ENCODE measurements at places on chromosomes 1 and 21. TPM values are rescaled to one million over a fixed set of nuclear protein-coding genes. Genes with fewer than 3 reads are reported as not detected.

DNA sequence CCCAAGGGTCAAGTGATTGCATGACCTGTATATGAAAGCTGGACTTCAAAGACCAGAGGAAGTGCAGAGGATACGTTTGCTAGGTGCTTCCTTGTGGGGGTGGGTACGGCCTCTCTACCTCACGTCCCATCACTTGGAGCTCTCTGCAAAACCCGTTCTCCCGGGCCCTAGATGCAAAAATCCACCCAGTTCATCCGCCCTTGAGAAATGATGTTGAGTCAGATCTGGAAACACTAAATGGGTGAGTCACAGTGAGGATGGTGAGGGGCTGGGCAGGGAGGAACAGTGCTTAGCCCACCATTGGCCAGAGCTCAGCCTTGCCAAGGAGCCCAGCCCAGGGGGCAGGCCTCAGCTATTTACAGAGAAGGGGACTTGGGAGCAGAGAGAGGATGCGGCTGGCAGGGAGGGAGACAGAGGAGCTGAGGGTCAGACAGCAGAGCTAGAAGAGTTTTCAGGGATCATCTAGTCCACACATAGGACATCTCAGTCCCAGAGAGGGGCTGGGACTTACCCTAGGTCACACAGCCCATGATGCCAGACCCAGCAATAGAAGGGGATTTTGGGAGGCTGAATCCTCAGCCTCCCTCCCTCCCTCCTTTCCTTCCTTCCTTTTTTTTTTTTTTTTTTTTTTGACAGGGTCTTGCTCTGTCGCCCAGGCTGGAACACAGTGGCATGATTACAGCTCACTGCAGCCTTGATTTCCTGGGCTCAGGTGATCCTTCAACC is 14.6 kb downstream of the ARHGEF10L start:
- no peaks in the 10 kb centered on the region for H3K36me3 ChIP-seq
- no peak overlapping the region for H3K27ac ChIP-seq
- H3K4me1 ChIP-seq, result no peaks in the 10 kb centered on the region

WDR64 gene
- total RNA-seq, result 0.12 TPM

RC3H1 gene
- total RNA-seq, result 38.0 TPM

DNA sequence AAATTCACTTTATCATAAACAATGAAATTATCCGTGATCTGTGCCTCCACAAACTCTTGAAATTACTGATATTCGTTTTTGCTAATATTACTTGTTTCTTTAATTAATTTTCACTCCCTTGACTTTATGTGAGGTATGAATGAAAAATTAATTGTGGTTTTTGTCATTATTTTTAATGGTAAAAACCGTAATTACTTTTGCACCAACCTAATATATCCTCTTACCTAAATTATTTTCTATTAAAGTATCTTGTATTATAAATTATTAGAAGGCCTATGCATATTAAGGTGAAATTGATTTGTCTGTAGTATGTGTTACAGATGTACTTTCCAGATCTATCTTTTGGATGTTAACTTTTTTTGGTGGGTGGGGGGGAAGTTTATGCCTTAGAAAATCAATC is 315.9 kb downstream of the KCTD3 start:
- H3K4me3 ChIP-seq, result no peak overlapping the region
- no peaks in the 10 kb centered on the region for H3K4me1 ChIP-seq
- no peaks in the 10 kb centered on the region for H3K36me3 ChIP-seq
- no peak overlapping the region for H3K27ac ChIP-seq
- no peaks in the 10 kb centered on the region for H3K27me3 ChIP-seq
- DNase-seq, result no peak

TMEM79 gene
- 11.6 TPM for total RNA-seq

GRCh38 chr1:82628887-82629286 is 828.2 kb downstream of the ADGRL2 start:
- no peaks in the 10 kb centered on the region for H3K4me1 ChIP-seq
- DNase-seq, result no peak
- no peak overlapping the region for H3K4me3 ChIP-seq
- H3K27me3 ChIP-seq, result no peaks in the 10 kb centered on the region
- no peak overlapping the region for H3K27ac ChIP-seq

- H3K36me3 ChIP-seq, result no peaks in the 10 kb centered on the region
- H3K27ac ChIP-seq, result no peak overlapping the region
- DNase-seq, result peak; percentile 51
- H3K4me1 ChIP-seq, result peaks cover 7% of the 10 kb centered on the region
These were observed 12.3 kb upstream of the SEMA4A start for GRCh38 chr1:156140879-156141707.

DNA sequence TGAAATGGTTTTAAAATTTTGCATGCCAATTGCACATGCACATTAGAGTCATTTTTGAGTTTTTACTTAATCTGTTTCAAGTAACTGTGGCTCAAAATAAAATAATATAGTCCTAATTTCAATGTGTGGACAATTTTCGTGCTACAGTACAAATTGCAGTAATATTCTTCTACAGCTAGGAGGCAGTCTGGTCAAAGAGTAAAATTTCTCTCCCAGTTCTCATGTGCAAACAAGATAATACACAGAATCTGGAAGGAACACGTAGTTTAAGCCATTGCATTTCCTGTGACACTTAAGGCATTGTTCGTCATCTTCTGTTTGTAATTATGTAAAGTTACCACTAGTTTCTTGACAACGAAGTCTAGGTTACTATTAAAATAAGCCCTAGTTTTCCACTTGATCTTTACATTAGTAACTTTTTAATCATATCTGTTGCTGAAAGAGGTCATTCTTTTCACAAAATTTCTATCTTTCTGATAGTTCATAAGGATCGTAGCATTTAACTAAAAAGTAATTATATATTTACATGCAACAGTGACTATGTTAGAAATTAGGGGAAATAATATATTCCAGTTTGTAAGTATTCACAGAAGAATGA is 28.9 kb downstream of the ODR4 start:
- peaks cover 18% of the 10 kb centered on the region for H3K36me3 ChIP-seq
- no peak for DNase-seq
- no peaks in the 10 kb centered on the region for H3K27me3 ChIP-seq
- peaks cover 10% of the 10 kb centered on the region for H3K4me1 ChIP-seq

ECM1 gene
- 1.3 TPM for total RNA-seq

DNA sequence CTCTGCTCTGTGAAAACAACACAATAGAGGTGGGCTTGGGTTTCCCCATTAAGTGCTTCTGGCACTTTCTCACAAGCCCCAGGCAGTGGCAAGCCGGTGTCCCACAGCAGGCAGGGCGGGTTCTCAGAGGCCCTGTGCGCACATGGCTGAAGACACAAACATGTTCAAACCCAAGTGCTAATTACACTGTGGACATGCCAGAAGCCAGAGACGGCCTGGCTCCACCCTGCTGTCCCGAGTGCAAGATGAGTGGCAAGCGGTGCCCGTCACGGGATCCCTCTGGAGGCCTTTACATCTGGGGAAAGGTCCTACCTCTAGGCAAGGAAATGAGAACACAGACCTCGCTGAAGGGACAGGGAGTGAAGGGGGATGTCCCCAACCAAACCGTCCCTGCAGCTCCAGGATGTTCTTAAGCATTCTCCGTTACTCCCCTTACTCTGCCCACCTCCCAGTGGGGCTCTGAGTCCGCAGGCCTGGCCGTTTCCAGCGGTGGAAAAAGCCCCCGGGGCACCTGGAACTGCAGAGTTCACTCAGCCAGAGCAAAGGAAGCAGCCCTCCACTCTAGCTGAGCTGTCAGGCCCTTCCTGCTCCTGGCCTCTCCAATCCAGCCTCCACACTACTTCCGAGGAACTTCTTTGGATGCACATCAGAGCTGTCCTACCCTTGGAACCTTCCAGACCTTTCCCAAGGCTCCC is 57.4 kb downstream of the SLC66A1 start:
- H3K27me3 ChIP-seq, result no peaks in the 10 kb centered on the region
- H3K4me3 ChIP-seq, result no peak overlapping the region
- peaks cover under 1% of the 10 kb centered on the region for H3K36me3 ChIP-seq
- DNase-seq, result no peak
- no peaks in the 10 kb centered on the region for H3K4me1 ChIP-seq
- H3K27ac ChIP-seq, result no peak overlapping the region

DNA sequence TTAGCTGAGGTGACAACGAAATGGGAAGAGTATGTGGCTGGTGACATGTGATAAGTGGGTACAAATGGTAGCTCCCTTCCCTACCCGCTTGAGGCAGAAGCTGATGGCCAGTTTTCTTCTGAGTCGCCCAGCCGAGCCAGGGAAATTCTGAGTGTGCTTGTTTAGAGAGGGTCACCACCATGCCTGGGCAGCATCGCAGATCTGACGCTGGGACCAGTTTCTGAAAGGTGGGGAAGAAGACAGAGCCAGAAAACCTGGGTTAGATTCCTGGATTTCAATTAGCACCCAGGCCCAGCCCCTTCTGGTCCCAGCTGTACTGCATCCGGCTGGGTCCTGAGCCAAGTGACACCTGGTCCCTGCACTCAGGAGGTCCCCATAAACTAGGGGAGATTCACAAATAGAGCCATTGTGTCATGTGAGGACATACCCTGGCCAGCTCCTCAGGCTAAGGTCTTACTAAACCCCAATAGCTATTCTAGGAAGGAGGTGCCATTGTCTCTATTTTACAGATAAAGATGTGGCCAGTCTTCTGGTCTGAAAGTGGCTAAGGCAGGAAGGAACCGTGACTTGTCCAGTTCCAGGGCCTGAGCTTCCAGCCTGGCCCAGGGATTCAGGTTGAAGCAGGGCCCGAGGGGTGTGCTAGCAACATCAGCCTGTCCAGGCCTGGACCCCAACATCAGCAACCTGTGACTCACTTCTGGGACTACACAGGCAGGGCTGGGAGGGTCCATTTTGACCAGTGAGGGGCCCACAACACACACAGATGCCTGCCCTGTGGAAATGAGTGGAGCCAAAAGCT is 1.7 kb upstream of the TMEM61 start:
- no peaks in the 10 kb centered on the region for H3K4me1 ChIP-seq
- no peak overlapping the region for H3K4me3 ChIP-seq
- no peak overlapping the region for H3K27ac ChIP-seq
- DNase-seq, result no peak
- H3K27me3 ChIP-seq, result peaks cover 62% of the 10 kb centered on the region

NBPF14 gene
- 21.3 TPM for total RNA-seq

DNA sequence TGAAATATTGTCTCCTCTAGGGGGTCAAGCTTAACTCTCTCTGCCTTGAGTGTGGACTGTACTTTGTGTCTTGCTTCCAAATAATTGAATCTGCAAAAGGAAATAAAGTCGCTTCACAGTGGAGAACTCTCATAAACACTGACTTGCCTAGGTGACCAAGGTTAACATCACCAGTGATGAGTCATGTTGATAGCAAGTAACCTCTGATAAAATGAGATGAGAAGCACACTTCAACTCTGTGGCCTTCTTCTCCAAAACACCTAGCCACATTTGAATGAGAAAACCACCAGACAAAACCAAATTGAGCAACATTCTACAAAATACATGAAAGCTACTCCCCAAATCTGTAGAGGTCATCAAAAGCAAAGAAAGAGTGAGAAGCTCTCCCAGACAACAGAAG is 37.6 kb downstream of the PDE4B start:
- peak overlapping the region; percentile 2 for H3K4me3 ChIP-seq
- H3K27ac ChIP-seq, result peak overlapping the region; percentile 75
- peaks cover 56% of the 10 kb centered on the region for H3K27me3 ChIP-seq
- H3K36me3 ChIP-seq, result peaks cover 14% of the 10 kb centered on the region
- H3K4me1 ChIP-seq, result peaks cover 28% of the 10 kb centered on the region

LIPI gene
- total RNA-seq, result not detected

ETS2 gene
- 33.5 TPM for total RNA-seq

DNA sequence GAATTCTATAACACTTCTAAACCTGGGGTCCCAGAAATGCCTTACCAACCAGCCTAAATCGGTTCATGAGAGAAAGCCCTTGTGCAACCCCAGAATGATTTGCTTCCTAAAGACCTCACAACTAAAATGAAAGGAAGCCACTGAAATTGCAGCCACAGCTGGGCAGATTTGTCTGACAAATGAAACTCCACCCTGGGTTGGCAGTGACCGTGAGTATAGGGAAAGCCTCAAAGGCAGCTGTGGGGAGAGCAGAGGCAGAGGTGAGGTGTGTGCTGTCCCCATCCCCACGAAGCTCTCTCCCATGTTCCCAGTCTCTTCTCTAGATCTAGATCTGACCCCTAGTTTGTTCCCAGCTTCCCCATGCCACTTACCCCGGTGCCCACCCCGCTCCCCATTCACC is 23.1 kb downstream of the RHBDL2 start:
- no peak for DNase-seq
- peaks cover 17% of the 10 kb centered on the region for H3K4me1 ChIP-seq
- no peaks in the 10 kb centered on the region for H3K36me3 ChIP-seq
- H3K27me3 ChIP-seq, result no peaks in the 10 kb centered on the region
- no peak overlapping the region for H3K27ac ChIP-seq
- H3K4me3 ChIP-seq, result no peak overlapping the region

GRCh38 chr1:11279630-11280029 is 6.6 kb downstream of the UBIAD1 start:
- H3K27me3 ChIP-seq, result no peaks in the 10 kb centered on the region
- peak overlapping the region; percentile 44 for H3K27ac ChIP-seq
- no peak for DNase-seq

- DNase-seq, result no peak
- no peak overlapping the region for H3K4me3 ChIP-seq
- H3K36me3 ChIP-seq, result peaks cover 2% of the 10 kb centered on the region
- no peaks in the 10 kb centered on the region for H3K27me3 ChIP-seq
- H3K4me1 ChIP-seq, result peaks cover 8% of the 10 kb centered on the region
These were observed 235.3 kb upstream of the DMRTA2 start for GRCh38 chr1:50658459-50659076.

PSRC1 gene
- total RNA-seq, result 36.1 TPM

DNA sequence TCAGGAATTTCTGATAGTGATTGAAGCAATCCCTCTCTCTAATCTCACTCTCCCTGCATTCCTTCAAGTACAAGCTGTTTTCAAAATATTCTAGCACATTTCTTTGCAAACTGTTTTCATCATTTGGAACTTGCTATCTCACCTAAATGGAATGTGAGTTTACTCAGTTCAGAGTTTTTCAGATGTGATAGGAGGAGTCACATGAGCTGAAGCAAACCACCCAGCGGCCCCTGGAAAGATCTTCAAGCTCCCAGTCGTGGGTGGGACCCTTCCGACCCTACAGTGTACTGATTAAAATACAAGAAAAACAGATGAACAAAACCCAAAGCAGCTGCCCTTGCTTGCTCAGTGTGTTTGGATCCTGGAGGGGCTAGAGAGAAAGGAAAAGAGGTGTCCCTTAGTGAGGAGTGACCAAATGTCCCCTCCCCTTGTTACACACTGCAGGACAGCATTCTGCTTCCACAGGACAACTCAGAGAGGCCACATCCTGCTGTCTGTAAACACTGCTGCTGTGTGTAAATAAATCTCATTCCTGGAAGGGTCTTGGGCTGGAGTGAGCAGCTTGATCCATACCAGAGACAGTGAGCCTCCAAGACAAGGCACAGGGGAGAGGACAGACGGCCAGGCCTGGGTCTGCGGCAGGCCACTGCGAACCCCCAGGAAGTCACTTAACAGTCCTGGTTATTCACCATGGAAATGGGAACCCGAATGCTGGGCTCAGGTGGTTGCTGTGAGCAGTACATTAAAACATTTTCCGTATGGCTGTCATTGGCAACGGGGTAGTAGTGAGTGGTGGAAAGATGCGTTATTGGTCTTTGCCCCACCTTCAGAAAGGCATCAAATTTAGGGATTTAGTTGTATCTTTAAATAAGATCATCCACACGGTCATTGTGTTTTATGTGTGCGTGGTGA is 229.2 kb downstream of the RHOU start:
- H3K27ac ChIP-seq, result no peak overlapping the region
- peaks cover 5% of the 10 kb centered on the region for H3K27me3 ChIP-seq
- DNase-seq, result no peak

CRNN gene
- total RNA-seq, result not detected

All from activated CD8-positive, alpha-beta memory T cell treated with anti-CD3 and anti-CD28 coated beads, Interleukin-2, amount 10 ng/mL, durations not matched to agents 7 days and 5 days (primary cell).